Chondrocyte (in vitro differentiated cells): ENCODE measurements at places on chromosomes 2 and 18. TPM values are rescaled to one million over a fixed set of nuclear protein-coding genes. Genes with fewer than 3 reads are reported as not detected.

The TGFA gene
- total RNA-seq: 0.21 to 0.25 TPM in 2 of 3 replicates, not detected in the other

The KIF3C gene
- total RNA-seq: 34.4 to 38.6 TPM (median 37.3 TPM) in 3 replicates

The REG3A gene
- not detected in 3 replicates for total RNA-seq

The VWA3B gene
- total RNA-seq: not detected in 3 replicates

The KCNS3 gene
- 0.37 to 0.41 TPM in 2 of 3 replicates, not detected in the other for total RNA-seq

The EVX2 gene
- not detected in 3 replicates for total RNA-seq

The AMMECR1L gene
- 21.5 to 25.4 TPM (median 25.2 TPM) in 3 replicates for total RNA-seq

- no peak overlapping the region for H3K27ac ChIP-seq
- no peak overlapping the region for H3K4me3 ChIP-seq
- H3K4me1 ChIP-seq: peaks cover under 1% of the 10 kb centered on the region
- peaks cover 2% of the 10 kb centered on the region for H3K27me3 ChIP-seq
- H3K36me3 ChIP-seq: no peaks in the 10 kb centered on the region
Measured at GRCh38 chr18:9906481-9906880, 7.3 kb upstream of the VAPA start.

GRCh38 chr2:64548761-64549160 lies 24.6 kb downstream of the AFTPH start:
- H3K27ac ChIP-seq: no peak overlapping the region
- DNase-seq: no peak
- no peaks in the 10 kb centered on the region for H3K27me3 ChIP-seq

- no peaks in the 10 kb centered on the region for H3K27me3 ChIP-seq
- no peak overlapping the region for H3K27ac ChIP-seq
- peaks cover 4% of the 10 kb centered on the region for H3K36me3 ChIP-seq
Measured at GRCh38 chr2:61841286-61841685, 12.6 kb downstream of the FAM161A start.

GRCh38 chr2:128487650-128488387 lies 169.2 kb upstream of the HS6ST1 start:
- peaks cover 14% of the 10 kb centered on the region for H3K4me1 ChIP-seq
- no peak overlapping the region for H3K4me3 ChIP-seq
- DNase-seq: no peak
- no peaks in the 10 kb centered on the region for H3K36me3 ChIP-seq

DNA sequence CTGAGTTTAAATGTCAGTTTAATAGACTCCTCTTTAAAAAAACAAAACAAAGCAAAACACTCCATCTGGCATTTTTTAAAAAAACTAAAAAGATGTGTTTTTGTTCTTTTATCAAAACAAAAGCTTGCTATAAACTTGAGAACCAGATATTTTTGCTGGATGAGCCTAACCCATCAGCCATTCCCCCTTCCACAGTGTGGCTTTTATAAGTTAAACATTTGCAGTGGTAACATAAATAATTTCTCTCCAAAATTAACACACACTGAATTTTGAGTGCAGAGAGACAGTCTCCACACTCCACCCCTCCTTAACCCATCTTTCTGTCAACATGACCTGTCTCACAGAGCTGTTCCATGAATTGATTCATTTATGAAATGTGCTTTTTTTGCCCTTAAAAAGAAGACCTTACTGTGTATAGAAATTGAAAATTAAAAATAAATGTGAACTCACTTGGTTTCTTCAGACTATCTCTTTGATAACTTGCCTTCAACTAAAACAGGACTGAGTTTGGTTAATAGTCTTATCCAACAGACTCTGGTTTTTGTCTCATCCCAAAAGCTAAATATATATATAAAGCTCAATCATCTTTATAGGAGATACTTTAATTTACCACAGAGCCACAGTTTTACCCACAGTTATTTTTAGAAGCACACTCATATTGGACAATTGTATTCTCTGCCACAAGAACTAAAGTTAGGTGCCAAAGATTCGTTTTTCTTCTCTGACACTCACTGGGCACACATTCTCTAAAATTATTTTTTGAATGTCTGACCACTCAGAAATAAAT lies 64.8 kb upstream of the STK39 start:
- peaks cover 4% of the 10 kb centered on the region for H3K36me3 ChIP-seq
- H3K27ac ChIP-seq: peak overlapping the region; percentile 75
- DNase-seq: no peak
- no peak overlapping the region for H3K4me3 ChIP-seq

DNA sequence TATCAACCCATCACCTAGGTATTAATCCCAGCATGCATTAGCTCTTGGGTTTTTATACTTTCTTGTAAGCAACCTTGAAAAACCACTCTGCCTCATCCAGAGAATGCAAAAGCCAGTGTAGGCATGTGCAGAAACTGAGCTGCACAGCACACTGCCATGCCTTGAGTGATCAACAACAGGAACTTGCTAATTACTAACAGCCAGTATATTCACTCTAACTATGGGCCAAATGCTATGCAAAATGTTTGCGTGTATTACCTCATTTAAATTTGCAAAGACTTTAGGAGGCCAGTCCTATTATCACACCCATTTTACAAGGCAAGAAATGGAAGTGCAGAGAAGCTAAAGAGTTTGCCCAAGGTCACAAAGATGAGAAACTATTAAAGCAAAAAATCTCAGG lies 169.8 kb downstream of the PID1 start:
- H3K27ac ChIP-seq: no peak overlapping the region
- peaks cover 1% of the 10 kb centered on the region for H3K27me3 ChIP-seq
- no peaks in the 10 kb centered on the region for H3K4me1 ChIP-seq
- H3K36me3 ChIP-seq: no peaks in the 10 kb centered on the region

- no peak overlapping the region for H3K27ac ChIP-seq
- peaks cover 42% of the 10 kb centered on the region for H3K27me3 ChIP-seq
- DNase-seq: no peak
- H3K4me3 ChIP-seq: no peak overlapping the region
- peaks cover 2% of the 10 kb centered on the region for H3K36me3 ChIP-seq
- peaks cover 8% of the 10 kb centered on the region for H3K4me1 ChIP-seq
Measured at GRCh38 chr2:176491172-176491904, 222.1 kb downstream of the MTX2 start.

DNA sequence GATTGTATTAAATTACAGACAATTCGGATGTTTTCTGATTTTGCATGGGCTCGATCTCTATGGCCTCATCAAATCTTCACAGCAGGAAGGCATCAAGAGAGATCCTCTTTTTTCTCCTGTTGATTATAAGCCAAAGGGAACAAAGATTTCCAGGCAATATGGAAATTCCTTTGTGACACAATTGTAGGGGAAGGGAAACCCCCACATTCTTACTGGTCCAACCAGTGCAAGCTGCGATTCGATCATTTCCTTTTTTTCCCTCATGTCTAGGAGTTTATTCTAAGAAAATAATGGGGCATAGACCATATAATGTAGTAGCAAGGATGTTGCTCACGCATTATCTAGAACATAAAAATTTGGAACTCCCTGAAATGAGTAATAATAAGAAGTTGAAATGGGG lies 87.7 kb downstream of the LYPD6 start:
- DNase-seq: no peak
- H3K4me3 ChIP-seq: no peak overlapping the region

DNA sequence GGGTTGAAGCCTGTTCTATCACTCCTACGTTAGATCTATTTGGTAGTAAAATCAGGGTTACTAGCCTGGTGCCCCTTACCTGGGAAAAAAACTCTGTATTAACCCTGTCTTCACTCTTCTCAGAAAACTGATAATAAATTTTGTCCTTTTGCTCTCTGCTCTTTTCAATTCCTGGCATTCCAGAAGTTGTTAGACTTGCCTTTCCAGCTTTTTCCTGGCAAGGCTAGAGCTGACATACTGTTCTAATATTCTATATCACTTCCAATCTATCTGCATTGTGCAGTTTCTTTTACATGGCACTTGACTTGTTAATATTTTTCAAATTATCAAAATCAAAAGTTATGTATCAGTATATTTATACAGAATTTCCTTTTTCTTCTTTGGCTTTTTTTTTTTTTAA lies 162.2 kb downstream of the FIGN start:
- no peaks in the 10 kb centered on the region for H3K27me3 ChIP-seq
- no peaks in the 10 kb centered on the region for H3K4me1 ChIP-seq
- H3K4me3 ChIP-seq: no peak overlapping the region
- no peak overlapping the region for H3K27ac ChIP-seq

GRCh38 chr2:157363612-157364101 lies 38.0 kb upstream of the ERMN start:
- DNase-seq: no peak
- H3K27me3 ChIP-seq: peaks cover 8% of the 10 kb centered on the region
- no peak overlapping the region for H3K4me3 ChIP-seq
- H3K27ac ChIP-seq: peak overlapping the region; percentile 37
- peaks cover 3% of the 10 kb centered on the region for H3K36me3 ChIP-seq
- peaks cover 20% of the 10 kb centered on the region for H3K4me1 ChIP-seq

GRCh38 chr2:119483896-119484718 lies 40.2 kb downstream of the SCTR start:
- DNase-seq: no peak

DNA sequence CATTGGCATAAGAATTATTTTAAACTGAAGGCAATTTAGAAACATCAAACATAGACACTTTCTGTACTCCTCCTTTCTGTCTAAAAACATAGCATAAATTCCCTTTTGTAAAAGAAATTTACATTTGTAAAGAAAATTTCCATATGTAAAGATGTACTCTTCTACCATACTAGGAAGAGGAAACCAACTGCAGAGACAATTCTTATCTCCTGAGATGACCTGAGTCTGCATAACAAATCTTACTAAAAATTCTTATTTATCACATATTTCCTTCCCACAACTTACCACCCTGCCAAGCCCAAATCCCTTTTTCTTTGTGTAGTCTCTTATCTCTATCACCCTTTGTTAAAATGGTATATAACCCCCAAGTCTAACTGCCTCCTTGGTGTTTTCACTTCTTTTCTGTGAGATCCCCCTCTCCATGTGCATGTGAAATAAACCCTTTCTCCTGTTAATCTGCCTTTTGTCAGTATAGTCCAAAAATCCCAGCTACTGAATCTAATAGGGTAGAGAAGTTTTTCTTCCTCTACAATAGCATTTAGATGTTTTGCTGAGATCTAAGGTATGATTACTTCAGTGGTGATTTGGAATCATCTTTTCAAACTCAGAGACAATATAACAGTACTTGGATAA lies 81.0 kb downstream of the CHN1 start:
- no peak overlapping the region for H3K4me3 ChIP-seq
- no peak overlapping the region for H3K27ac ChIP-seq
- H3K36me3 ChIP-seq: no peaks in the 10 kb centered on the region
- DNase-seq: no peak
- H3K4me1 ChIP-seq: peaks cover 5% of the 10 kb centered on the region

GRCh38 chr18:32867936-32868335 lies 95.1 kb upstream of the KLHL14 start:
- H3K27ac ChIP-seq: no peak overlapping the region
- DNase-seq: no peak
- no peak overlapping the region for H3K4me3 ChIP-seq
- no peaks in the 10 kb centered on the region for H3K36me3 ChIP-seq
- H3K27me3 ChIP-seq: peaks cover 6% of the 10 kb centered on the region

DNA sequence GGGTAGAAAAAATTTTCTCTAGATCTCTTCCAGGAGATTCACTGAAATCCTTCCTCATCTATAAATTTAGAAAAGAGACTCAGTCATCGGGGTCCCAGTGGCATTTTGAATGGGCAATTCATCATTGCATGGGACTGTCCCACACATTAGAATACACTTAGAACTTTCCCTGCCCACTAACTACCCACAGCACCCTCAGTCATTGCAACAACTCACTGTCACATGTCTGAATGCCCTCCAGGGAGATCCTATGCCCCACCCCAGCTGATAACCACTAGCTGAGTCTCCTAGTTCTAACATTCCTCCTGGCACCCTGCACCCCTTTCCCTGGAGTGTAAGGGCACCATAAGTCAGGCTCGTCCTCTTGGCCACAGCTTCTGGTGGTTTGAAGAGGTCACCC lies 89.6 kb downstream of the INSIG2 start:
- no peaks in the 10 kb centered on the region for H3K36me3 ChIP-seq
- no peaks in the 10 kb centered on the region for H3K4me1 ChIP-seq
- H3K27me3 ChIP-seq: peaks cover 22% of the 10 kb centered on the region
- no peak for DNase-seq
- H3K27ac ChIP-seq: no peak overlapping the region

DNA sequence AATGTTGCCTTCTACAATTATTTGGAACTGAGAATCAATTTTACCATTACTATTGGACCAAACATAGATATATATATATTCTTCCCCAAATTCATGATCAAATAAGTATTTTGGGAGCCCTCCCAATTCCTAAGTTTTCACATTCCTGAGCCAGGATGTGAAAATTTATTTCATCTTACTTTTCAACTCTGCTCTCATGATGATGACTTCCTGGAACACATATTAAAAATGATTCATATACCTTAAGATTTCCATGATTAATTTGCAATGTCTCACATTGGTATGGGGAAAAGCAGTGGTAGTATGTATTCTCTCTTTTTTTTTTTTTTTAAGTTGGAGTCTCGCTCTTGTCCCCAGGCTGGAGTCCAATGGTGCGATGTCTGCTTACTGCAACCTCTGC lies 596.1 kb upstream of the ZEB2 start:
- no peak for DNase-seq
- no peak overlapping the region for H3K27ac ChIP-seq

DNA sequence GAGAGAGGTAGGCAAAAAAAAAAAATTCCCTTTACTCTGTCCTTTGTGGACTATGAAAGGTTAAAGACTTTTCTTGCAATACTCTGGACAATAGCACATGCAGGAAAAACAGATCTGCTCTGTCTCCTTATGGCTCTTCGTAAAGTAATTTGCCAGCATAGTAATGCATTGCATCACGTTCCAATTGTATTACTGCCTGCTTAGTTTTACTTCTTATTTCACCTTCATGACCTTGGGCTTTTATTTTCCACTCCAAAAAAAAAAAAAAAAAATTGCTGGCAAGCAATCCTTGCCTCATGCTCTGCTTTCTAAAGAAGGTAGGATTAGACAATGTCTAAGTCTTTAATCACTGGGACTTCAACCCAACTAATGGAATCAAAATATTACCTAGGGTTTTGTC lies 1802.7 kb downstream of the SUCLG1 start:
- DNase-seq: no peak
- no peak overlapping the region for H3K27ac ChIP-seq
- H3K4me1 ChIP-seq: no peaks in the 10 kb centered on the region

- no peaks in the 10 kb centered on the region for H3K27me3 ChIP-seq
- H3K27ac ChIP-seq: no peak overlapping the region
- no peak overlapping the region for H3K4me3 ChIP-seq
- no peak for DNase-seq
Measured at GRCh38 chr2:180412219-180412618, 405.1 kb upstream of the CWC22 start.

- H3K4me1 ChIP-seq: peaks cover 27% of the 10 kb centered on the region
- H3K27ac ChIP-seq: peak overlapping the region; percentile 46
- peaks cover 12% of the 10 kb centered on the region for H3K27me3 ChIP-seq
- peak overlapping the region; percentile 41 for H3K4me3 ChIP-seq
- DNase-seq: no peak
Measured at GRCh38 chr18:13797157-13797611, 26.8 kb upstream of the MC5R start.

- peaks cover 25% of the 10 kb centered on the region for H3K36me3 ChIP-seq
- H3K4me1 ChIP-seq: peaks cover 16% of the 10 kb centered on the region
- DNase-seq: no peak
- H3K4me3 ChIP-seq: no peak overlapping the region
- H3K27ac ChIP-seq: no peak overlapping the region
Measured at GRCh38 chr2:201358684-201359083, 1.5 kb upstream of the FLACC1 start.
